Amygdala (tissue), 56 donors: ENCODE measurements at places on chromosomes 4 and X.

GRCh38 chr4:74266081-74266480 lies 42.2 kb upstream of the EPGN start:
- DNase-seq: no peak

GRCh38 chr4:102454268-102454667 lies 46.9 kb upstream of the NFKB1 start:
- DNase-seq: no peak

DNA sequence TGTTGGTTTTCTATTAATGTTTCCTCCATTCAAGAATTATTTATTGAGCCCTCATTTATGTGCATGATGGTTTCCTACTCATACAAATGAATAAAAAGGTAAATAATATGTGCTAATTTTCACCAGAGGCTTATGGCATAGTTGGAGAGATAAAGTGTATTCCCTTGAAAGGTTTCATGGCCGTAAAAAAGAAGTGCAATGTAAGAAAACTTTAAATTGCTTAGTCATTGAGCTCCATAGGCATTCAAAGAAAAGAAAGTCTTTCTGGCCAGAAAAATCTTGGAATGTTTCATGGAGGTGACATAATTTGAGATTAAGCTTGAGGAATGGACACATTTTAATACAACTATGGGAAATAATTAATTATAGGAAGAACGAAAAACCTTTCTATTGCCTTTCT lies 8.7 kb downstream of the KLHL4 start:
- no peak for DNase-seq

GRCh38 chrX:41875142-41875541 lies 48.2 kb downstream of the CASK start:
- DNase-seq: no peak

DNA sequence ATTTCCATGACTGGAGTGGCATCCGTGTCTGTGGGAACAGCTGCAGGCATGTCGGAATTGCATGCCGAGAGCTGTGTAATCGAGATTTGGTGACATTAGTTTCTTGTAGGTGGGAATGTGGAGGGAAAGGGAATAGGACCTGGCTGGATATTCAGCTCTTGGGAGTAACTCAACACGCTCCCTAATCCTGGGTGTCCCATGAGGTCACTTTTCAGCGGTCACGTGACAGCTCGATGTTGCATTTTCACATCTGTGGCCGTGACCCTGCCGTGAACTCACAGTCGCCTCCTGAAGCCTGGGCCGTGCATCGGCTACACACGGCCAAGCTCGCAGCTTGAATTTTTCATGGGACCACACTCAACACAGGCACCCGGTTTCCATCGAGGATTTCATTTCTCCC lies 25.8 kb upstream of the PSAPL1 start:
- DNase-seq: no peak

DNA sequence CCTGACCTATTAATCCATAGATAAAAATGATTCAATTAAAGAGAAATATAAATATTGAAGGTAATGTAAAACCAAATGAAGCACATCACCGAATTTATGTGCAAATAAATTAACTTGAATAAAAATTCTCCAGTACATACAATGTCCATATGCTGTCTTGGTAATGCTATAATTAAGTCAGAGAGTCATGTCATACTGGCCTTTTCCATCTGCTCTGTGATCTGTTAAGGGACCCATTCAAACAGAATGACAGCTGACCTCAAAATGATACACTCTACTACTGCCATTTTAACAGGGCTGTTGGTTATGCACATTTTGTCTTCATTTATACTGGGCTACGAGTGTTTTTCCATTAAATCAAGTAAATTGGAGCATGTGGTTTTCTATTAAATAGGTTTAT lies 99.3 kb downstream of the TEX13A start:
- no peak for DNase-seq

DNA sequence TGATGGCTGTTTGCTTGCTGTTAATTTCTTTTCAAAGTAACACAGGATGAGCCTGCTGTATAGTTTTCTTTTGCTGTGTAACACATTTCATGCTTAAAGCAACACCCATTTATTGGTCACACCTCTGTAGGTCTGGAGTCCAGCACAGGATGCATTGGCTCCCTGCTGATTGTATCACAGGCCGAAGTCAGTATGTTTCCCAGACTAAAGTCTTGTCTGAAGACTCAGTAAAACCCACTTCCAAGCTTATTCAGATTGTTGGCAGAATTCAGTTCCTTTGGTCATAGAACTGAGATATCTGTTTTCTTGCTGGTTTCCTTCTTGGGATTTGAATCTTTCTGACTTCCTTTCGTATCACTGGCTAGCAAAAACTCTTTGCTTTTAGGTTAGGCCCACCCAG lies 54.3 kb downstream of the LRP2BP start:
- no peak for DNase-seq

DNA sequence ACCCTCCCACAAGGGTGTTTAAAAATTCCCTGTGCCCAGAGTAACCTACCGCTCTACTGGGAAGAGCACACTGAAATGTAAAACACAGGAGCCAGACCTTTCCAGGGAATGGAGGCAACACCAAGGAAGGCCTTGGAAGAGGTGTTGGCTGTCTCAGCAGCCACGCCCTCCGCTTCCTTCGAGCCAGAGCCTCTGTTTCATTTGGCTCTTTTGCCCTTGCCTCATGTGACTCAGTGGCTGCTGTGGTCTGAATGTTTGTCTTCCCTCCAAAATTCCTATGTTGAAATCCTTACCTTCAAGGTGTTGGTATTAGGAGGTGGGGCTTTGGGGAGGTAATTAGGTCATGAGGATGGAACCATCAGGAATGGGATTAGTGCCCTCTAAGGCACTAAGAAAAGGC lies 11.3 kb downstream of the SCD5 start:
- DNase-seq: no peak

GRCh38 chrX:38940547-38940946 lies 139.3 kb downstream of the MID1IP1 start:
- DNase-seq: no peak

- DNase-seq: no peak
Observed at GRCh38 chr4:4866124-4866865, 6.8 kb downstream of the MSX1 start.

GRCh38 chrX:153647461-153648357 lies 706 bp downstream of the DUSP9 start:
- no peak for DNase-seq

- DNase-seq: no peak
Observed at GRCh38 chr4:110211770-110212061, 13.3 kb upstream of the ELOVL6 start.

DNA sequence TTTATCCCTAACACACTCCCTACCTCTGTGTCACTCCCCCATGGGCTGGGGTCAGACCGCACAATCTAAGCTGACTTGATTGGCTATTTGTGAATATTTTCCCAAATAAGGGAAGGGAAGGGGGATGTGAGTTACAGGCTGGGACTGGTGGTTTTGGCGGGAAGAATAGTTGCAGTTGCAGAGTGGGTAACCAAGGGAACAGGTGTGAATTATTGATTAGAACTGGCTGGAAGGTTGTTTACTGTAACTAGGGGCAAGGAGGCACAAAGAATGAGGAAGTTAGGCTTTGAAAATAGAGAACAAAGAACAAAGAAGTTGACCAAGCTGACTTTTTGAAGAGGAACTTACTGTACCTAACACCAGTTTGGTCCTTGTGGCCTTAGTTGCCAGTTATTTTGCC lies 88.0 kb upstream of the XAGE2 start:
- no peak for DNase-seq

- DNase-seq: no peak
Observed at GRCh38 chr4:186104114-186104889, at the start of gene FAM149A. TSS of gene FAM149A (plus strand) at chr4:186104704.

DNA sequence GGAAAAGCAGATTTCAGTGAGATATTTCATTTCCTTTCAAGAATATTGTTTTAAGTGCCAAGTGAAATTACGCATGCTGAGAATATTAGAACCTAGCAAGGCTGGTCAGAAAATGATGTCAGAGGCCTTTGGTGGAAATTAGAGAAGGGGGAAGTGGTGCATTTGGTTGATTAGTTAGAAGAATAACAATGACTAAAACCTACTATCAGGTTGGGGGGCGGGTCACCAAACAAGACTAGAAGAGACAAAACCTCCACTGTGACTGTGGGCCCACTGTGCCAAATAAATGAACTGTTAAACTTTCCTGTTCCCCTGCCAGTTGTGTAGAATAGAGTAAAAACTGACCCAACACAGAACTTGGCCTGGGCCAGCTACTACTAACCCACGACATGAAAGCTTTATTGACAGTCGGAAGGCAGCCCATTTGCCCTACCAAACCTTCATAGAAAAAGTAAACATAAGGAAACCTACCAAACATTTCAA lies 2.9 kb downstream of the RAPGEF2 start:
- DNase-seq: no peak
